Testis (tissue), 5 donors: ENCODE measurements at places on chromosomes 3 and 15.

DNA sequence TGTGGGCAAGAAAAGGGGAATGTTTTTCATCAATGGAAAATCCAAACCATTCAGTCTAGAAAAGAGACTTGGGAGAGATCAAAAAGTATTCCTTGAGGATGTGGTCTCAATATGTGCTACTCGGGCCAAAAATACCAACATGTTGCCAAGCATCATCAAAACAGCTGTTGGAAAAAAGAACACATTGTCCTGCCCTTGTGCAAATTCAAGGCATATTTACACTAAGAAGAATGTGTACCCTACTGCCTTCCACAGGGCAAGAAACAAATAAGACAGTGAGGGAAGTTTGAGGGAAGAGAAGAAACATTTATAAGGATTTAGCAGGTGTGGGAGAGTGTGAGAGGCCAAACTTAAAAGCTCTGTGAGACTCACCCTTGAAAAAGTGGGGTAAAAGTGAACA lies 252.1 kb downstream of the NTRK3 start:
- DNase-seq = no peak

DNA sequence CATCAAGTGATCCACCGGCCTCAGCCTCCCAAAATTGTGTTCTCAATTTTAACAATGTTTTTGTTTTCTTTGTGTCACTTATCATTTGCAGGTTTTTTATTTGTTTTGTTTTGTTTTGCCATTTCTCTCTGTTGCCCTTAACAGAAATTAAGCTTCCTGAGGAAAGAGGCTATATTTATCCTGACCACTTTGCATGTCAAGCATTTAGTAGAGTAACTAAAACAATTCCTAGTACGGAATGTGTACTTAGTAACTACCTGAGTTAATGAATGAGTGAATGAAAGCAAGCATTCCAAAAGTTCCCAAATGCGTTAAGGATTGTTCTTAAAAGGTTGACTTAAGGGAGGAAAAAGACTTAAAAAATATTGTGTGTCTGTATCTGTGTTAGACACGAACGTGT lies 193.1 kb downstream of the GBE1 start:
- no peak for DNase-seq

DNA sequence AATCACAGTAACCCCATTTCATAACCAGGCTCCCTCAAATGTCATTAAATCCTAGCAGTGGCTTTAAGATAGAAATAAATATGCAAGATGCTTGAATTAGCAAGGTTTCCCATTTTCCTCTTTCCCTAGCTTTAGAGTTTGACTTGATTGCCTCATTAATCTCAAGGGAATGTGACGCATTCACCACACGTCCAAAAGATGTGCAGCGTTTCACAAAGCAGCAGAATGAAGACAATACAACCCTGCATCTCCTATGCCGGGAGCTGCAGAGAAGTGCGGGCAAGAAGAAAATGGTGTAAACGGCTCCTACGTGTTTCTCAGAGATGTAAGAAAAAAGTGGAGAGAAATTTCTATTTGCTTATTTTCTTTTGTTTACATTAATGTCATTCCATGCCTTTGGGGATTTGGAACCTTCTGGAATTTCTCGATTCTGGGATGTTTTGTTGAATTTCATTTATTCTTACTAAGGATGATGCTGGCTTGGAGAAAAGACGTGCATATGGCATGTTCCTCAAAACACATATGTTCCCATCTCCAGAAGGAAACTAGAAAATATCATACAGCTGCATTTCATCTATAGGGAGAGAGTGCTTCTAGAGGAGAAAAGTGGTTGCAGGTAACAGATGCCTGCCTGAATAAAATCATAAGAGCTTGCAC lies 27.8 kb upstream of the FRMD4B start:
- no peak for DNase-seq

GRCh38 chr3:5319454-5319853 lies 131.9 kb downstream of the EDEM1 start:
- no peak for DNase-seq

DNA sequence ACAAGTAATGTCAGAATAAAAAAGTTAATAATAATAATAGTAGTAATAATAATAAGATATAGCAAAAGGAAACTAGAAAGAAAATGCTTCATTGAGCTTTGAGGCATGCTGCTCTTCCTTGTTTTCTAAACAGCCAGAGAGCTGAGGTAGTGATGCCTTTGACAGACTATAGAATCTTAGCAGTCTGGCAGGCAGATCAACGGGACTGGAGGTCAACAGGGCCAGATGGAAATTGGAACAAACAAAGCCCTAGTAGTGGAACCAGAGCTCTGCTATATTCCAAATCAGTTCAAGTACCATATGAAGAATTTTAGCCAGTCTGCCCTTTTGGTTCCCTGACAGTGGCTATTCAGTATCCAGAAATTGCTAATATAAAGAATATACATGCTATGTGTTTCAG lies 278.6 kb downstream of the NLGN1 start:
- DNase-seq = no peak

DNA sequence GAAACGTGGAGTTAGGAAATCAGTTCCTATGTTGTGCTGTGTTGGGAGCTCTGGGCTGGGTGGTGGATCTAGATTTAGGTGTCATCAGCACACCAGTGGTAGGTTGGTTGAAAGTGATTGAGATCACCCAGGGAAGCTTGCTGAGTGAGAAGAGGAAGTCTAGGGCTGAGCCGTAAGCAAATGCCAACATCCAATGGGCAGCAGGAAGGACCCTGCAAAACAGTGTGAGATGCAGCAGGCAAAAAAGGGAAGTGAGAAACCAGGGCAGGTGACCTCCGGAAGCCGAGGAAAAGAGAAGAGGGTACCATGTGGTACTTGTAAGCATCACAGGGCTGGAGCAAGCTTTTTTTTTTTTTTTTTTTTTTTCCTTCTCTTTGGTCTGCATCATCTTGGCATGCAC lies 15.9 kb upstream of the COPG1 start:
- peak; percentile 43 for DNase-seq

DNA sequence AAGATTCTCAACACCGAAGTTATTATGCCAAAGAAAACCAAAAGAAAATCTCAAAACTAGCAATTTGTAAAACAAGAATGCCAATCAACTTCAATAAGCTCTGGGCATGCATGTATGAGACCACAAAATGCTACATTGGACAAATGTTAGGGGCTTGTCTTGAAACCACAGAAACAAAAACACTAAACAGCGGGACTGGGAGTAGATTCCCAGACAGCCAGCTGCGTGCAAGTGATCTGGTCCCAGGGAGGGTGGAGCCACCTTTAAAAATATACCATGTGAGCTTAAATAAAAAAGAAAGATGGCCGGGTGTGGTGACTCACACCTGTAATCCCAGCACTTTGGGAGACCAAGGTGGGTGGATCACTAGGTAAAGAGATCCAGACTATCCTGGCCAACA lies 163.6 kb upstream of the PRICKLE2 start:
- DNase-seq = no peak

DNA sequence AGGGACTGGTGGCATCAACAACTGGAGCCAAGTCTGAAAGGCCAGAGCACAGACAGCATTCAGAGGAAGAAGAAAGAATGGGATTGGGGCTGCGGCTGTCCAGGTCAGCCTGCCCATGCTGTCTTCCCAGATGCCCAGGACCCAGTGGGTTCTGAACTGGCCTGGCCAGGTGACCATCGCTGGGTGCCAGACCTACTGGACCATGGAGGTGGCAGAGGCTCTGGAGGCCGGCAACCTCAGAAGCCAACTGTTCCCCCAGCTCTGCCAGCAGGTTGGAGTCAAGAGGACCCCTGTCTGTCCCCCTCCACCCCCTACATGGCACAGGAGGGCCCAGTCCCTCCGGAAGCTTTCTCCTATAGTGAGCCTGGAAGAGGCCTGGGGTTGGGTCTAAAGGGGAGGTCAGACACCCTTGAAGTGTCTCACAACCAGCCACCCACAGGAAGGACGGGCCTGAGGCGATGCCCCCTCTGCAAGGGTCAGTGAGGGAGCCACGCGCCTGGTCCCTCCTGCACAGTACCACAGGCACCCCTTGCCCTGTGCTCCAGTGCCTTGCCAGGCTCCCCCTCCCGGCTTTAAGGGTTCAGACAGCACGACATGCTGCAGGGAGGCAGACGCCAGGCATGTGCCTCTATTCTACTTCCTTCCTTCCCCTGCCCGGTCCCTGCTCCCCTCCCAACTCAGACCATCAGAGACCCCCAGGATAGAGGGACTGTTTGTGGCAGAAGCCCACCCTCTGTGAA lies 43.2 kb downstream of the DNAH1 start:
- no peak for DNase-seq

GRCh38 chr3:40780925-40781406 lies 256.2 kb downstream of the ZNF621 start:
- DNase-seq = peak; percentile 39

- no peak for DNase-seq
Observed at GRCh38 chr3:18234717-18235335, 190.3 kb downstream of the SATB1 start.

- DNase-seq = no peak
Observed at GRCh38 chr3:59268170-59268569, 218.3 kb upstream of the CFAP20DC start.

GRCh38 chr15:90987561-90988141 lies 6.7 kb downstream of the PRC1 start:
- no peak for DNase-seq

DNA sequence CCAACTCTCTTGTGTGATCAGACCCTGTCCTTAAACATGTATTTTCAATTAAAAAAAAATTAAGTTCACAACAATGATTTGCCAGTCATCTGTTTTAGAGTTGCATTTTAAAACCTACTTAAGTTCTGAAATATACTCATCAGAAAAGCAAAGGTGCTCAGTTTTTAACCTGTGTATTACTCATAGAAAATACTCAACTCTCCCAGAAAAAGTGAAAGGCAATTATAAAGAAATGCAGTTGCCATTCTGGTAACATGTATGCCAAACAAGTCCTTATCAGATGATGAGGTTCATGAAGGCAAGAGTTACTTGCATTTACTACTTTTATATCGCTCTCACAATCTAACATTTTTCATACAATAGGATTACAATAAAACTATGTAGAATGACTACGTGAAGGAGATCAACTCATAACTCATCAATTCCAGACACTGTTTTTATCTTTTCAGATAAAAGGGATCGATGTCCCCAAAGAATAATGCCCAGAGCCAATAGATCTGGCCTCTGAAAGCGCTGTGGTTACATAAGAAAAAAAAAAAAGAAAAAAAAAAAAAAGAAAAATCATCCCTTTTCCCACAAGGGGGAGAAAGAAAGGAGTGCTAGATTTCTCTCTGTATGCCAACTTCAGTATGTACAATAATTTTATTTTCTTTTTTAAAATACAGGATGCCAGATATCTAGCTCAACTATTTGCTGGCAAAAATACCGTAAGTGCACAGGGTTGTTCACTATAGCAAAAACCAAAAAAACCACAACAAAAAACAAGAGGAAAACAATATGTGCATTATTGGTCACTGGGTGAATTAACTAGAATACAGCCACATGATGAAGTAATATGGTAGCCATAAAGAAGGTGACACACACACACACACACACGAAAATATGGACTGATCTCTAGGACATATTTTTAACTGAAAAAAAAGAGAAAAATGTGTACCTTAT lies 137.4 kb downstream of the NR1I2 start:
- no peak for DNase-seq

DNA sequence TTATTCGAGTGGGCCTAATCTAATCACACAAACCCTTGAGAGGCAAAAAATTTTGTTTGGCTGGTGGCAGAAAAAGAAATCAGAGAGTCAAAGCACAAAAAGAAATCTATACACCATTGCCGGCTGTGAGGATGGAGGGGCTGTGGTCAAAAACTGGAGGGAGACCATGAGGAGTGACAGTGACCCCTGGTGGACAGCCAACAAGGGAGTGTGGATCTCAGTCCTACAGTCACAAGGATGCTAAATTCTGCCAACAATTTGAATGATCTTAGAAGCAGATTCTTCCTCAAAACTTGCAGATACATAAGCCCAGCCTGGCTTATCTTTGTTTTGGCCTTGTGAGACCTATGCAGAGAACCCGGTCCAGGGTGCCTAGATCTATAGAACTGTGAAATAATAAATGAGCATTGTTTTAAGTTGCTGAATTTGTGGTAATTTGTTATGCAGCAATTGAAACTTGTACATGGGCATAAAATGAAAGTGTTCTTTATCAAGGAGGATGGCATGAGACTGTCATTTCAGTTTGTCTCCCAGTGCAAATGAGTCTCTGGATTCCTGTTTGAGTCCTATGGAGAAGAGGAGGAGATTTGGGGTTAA lies 103.0 kb upstream of the ARHGEF26 start:
- peak; percentile 23 for DNase-seq

GRCh38 chr3:43413676-43414368 lies 127.5 kb downstream of the SNRK start:
- DNase-seq = no peak

DNA sequence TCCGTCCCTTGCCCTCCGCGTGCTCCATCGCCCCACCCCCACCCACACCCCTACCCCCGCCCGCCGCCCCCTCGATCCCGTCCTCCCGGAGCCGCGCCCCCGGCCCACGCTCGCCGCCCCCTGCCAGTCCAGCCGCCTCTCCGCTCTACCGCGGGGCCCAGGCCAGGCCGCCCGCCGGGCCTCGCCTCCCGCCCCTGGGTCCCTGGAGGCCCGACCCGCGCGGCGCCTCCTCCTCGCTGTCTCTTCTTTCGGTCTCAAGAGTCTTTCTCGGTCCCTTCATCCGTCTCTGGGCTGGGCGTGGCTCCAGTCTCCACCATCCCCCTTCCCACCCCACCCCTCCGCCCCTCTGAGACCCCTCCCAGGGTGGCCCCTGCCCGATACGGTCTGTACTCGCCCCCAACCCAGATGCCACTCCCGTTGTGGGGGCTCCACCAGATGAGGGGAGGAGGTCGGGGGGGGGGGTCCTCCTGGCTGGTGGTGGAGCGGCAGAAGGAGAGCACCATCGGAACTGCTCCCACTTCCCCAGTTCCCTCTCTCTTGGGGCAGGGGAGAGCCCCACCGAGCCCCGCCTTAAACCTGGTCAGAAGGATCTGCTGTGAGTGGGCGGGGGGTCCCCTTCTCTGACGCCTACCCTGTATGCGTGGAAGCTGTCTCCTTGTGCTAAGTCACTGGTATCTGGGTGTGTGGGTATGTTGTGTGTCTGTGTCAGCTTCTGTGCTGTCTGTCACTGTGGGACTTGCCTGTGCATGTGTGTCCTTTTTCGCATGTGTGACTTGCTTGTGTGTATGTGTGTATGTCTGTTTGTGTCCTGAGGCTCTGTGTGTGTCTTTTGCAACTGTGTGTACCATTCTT lies 1.0 kb downstream of the PRKCD start:
- DNase-seq = peak; percentile 21

- DNase-seq = peak; percentile 98
Observed at GRCh38 chr15:74545776-74546656, 5.0 kb downstream of the ARID3B start.

DNA sequence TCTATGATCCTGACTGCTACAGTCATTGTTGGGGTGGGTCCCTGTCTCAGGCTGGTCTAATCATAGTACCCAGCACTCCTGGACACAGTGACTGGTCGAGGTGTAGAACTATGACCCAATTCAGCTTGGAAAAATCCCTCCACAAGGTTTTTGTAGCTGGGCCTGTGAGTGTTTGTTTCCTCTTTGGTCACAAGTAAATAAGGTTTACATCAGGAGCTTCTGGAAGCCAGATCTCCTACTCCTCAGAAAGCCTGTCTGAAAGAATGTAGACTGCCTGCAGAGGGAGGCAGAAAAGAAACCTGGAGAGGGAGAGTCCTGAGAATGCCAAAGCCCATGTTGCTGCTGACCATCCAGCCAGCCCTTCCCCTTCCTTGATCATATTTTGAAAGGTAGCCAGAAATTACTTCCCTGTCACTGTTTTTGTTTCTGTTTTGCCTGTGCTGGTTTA lies 123.2 kb downstream of the RAP2B start:
- no peak for DNase-seq

- no peak for DNase-seq
Observed at GRCh38 chr3:155701882-155702465, 42.9 kb downstream of the PLCH1 start.
